CD4-positive, alpha-beta T cell treated with Interleukin-6 for 4 hours (primary cell): ENCODE measurements at places on chromosomes 6 and 20.

DNA sequence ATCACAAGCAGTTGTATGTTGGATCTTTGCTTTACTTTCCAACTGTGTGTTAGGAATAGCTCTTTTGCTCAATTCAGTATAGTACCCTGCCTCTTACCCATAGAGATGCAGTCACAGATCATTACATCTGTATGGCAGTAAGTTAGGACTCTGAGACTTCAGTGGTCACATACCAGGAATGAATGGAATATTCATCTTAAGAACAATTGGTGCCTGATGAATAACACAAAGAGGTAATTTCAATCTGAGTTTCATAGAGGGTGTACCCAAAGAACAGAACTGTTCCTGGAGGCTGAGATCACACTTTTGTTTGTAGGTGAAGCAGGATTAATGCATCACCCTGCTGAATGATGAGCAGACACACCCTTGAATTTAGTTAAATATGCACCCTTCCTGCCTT, 28.7 kb upstream of the KIF13A start:
- no peak for DNase-seq

- DNase-seq = no peak
Measured at GRCh38 chr20:61935926-61936700, 129.6 kb downstream of the TAF4 start.

DNA sequence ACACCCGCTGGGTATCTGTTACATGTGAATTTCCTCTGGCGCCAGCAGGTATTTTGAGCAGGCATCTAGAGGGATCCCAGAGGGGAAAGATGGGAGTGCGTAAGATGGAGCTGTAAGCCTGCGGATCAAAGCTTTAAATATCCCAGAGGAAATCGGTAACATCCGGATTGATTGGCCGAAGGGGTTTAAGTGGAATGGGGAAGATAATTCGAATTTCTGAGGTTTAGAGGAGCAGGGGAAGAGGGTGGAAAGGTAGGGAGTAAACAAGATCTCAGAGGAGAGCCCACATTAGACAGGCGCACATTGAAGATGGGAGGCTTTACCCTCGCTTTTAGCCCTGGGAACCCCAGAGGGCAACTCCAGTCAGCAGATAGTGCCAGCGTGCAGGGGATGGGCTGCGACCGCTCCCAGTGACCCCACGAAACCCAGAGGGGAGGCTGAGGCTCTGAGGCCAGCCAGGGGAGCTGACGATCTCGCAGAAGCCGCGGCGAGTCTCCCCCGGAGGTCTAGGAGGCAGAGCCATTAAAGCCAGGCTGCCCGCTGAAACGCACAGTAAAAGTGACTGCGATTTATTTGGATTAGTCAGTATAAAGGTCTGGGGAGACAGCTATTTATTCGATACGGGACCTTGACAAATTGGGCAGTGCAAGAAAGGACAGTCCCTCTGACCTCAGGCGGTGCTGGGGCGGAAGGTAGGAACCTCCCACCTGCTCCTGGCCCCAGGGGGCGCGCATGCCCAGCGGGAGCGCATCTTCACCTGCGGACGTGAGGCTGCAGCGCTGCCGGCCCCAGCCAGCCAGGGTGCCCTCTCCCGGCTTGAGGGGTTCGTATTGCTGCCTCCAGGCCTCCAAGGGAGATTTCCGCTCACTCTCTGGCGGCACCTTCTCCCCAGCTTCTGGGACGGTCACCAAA, 34.3 kb upstream of the TCF21 start:
- no peak for DNase-seq

GRCh38 chr20:23419995-23420901, 1.0 kb downstream of the NAPB start:
- DNase-seq = peak; percentile 42

DNA sequence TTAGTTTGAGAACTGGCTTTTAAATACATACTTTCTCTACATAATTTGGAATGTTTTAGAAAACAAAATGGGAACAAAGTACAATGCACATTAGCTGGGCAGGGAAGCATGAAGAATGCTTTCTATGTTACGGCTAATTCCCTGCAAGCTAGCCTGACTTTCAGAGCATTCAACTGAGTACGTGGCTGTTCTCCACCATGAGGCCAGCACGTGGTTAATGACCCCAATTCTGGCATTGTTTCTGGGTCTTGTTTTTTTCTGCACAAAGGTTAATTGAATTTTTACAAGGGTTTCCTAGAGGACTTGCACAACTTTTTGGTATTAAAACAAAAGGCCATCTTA, 208.6 kb upstream of the AGPAT4 start:
- DNase-seq = no peak

- no peak for DNase-seq
Measured at GRCh38 chr6:163491737-163492300, 77.3 kb downstream of the QKI start.

DNA sequence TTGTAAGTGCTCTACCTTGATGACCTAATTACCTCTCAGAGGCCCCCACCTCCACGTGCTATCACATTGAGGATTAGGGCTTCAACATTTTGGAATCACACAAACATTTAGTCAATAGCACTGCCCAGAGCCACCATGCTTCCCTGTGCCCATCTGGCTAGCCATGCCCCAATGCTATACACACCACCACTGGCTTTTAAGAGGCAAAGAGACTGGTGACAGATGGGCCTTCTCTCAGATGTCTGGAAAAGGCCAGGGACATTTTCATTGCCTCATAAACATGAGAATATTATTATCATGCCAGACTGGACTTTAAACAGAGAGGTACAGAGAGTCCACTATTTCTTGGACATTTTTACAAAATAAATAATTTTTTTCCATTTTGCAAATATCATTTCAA, 29.8 kb downstream of the TRMT6 start:
- no peak for DNase-seq

DNA sequence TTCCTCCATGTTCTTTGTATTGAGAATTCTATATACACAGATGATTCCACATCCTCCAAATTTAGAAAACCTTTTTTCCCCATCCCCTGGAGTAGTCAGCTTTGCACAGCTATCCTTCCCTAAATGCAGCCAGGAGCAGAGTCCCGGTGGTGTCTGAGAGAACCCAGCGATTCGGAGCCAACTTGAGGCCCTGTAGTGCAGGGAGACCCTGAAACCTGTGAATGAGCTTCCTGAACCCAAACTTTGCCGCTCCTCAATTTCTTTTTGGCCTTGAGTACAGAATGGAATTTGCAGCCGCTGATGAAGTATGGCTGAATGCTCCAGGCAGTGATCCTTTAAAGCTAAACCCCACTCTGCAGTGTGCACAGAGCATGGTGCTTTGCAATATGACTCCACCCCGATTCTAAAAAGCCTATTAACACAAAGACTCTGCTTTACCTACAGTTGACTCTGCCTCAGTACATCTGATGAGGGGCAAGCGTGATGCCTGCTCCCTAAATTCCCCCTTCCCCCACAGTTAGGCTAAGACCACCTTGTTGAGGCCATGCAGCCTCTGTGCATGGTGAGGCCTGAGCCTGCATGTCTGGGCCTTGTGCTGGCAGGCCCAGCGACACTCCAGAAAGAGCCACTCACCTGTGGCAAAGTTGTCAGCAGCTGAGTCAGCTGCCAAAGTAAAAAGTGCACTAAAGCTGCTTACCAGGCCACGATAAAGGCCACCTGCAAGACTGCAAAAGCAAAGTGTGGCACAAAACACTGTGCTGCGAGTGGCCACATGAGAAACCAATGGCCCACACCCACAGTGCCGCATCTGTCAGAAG, 82.1 kb downstream of the PLEKHG1 start:
- no peak for DNase-seq

DNA sequence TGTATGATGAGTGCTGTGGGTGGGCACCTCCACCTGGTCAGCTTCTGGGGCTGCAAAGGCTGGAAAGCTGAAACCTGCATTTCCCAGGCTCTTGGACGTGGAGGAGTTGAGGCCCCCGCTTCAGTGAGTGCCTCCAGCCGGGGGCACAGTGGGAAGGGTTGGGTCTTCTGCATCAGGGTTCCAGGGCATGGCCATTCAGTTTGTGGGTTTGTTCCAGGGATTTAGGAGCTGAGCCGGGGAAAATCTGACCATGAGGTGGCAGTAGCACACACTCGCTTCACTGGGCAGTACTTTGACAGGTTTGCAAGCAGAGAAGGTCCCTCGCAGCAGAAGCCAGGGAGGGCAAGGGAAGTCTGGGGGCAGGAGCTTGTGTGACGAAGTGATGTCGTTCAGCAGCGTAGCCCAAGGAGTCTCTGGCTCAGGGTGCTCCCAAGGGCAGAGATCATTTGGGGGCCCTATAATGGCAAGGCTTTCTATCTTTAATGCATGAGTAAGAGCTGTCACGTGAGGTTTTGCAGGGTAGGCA, 69.5 kb upstream of the SULF2 start:
- no peak for DNase-seq

DNA sequence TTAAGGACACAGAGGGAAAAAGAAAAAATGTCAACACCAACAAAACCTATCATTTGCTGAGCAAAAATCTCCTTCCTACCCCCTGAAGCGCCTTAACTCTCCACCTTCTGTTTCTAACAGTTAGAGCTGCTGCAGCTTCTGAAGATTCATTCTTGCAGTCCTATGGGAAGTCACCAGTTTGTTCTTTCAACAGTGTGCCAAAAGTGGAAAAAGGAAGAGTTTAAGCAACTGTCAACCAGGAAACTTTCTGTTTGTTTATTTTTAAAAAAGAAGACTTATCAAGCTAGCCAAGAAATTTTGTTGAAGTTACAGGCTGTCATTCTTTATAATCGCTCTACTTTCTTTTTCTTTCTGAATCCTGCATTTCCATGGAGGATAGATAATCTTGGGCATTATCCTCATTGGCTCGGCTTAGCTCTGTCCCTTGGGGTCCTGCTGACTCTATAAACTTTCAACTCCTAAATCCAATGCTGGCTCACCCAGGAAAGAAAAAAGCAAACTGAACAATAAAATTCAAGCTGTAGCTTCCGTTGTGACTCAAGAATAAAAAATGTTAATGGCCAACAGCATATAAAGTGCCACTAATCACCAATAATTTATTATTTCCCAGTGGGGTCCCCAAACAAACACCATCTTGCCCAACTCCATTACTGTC, 172.8 kb upstream of the CITED2 start:
- no peak for DNase-seq

DNA sequence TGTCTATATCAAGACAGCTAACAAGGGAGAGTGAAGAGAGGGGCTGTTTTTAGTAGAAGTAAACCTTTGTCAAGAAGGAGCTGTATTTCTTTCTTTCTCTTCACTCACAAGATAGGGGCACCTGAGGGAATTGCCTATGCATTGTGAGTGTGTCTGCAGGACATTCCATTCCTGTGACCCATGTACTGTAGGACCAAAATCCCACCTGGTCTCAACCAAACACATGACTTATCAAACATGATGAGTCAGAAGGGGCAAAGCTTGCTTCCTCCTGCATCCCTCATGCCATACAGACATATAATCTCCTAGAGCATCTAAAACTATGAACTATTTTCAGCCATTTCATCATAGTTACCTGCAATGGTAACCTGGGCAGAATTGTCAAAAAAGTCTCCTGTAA, 21.8 kb downstream of the PKHD1 start:
- no peak for DNase-seq

- no peak for DNase-seq
Measured at GRCh38 chr20:16615199-16615598, 42.0 kb upstream of the KIF16B start.

- no peak for DNase-seq
Measured at GRCh38 chr6:161226009-161226964, 47.6 kb downstream of the AGPAT4 start.

DNA sequence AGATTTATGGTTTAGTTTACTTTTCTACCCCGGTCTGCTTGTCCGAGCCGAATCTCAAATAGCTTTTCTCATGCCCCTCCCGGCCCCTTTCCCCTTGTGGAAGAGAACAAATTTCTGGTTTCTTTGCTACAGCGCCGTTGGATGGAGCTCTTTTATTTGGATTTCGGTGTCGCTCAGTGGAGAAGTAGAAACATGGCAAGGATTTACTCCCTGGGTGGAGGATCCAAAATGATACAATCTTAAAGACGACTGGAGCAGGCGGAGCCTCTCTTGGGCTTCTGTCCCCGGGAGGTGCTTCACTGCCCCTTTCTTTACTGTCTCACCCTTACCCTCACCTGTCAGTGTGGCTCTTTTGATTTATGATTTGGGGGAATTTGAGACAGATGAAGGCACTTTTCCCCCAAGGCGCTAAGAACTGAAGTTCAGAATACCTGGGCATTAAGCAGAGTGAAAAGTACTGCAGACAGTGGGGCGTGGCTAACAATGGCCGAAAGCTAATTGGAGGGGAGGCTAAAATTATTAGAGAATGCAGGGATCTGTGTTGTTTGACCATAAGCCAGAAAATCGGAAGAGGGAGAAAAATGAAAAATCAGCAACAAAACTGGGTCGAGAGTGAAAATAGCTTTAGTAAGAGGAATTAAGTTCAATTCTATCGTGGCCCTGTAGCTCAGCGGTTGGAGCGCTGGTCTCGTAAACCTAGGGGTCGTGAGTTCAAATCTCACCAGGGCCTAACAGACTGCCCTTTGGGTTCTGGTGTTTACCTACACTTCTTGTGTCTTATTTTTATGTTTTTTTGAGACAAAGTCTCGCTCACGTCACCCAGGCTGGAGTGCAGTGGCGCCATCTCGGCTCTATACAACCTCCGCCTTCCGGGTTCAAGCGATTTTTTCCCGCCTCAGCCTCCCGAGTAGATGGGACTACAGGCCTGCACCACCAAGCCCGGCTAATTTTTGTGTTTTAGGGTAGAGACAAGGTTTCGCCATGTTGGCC, 145.1 kb upstream of the ZNF184 start:
- no peak for DNase-seq

DNA sequence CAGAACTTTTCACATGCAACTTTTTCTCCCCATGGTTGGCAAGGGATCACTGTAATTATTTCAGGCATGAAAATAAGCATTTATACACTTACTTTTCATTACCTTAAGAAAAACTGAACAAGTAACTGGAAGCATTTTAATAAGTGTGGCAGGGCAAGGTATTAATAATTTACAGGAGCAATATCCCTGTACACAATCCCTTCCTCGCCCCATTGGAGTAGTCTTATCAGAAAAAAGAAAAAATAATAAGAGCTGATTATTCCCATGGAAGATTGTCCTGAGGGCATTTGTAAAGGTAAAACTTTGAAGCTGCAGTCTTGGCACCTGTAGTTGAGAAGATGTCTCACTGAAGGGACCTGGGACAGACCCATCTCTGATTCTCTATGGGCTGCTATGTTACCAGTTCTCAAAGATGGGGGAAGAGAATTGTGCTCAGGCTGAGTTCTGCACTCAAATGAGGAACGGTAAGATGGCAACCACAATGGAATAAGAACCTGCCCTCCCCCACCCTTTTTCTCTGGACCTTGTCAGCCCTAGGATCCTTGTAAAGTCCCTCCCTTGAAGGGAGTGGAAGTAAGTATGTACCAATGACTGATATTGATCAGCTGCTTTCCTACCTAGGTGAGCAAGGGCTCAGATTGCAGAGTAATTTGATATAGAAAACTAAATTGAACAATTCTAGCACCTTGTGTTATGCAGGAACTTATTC, 70.0 kb upstream of the AHI1 start:
- no peak for DNase-seq

DNA sequence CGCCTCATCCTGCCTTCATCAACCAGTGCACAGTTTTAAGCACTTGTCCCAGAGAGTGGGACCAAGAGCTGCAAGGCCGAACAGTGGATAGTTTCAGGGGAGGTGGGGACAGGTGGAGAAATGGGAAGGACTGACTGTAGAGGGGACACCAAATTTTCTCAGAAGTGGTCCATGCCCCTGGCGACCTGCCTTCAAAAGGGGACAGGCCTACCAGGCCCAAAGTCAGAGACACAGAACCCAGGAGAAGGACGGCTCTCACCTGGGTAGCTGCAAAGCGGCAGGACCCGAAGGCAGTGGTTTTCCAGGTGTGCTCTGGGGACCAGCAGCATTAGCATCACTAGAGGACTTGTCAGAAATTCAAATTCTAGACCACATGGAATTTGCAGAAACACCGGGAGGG, 5.8 kb downstream of the TFEB start:
- DNase-seq = no peak
